Colonic mucosa (tissue), 4 donors: ENCODE measurements at places on chromosomes 11 and 22.

DNA sequence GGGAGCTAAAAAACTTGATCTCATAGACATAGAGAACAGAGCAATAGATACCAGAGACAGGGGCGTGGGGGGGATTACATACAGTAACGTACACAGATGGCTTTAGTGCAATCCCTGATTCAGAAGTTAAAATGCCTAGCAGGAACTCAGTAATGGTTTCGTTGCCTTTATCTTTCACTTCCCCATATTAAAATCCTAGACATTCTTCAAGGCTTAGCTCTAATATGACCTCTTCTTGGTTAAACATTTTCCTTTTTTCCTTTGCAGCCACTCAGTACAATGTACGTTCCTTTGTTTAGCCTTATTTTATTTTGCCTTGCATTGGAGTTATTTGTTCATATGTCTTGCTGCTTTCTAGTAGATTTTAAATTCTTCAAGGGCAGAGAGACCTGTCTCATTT, 104.9 kb downstream of the C11orf87 start:
- no peak for DNase-seq

DNA sequence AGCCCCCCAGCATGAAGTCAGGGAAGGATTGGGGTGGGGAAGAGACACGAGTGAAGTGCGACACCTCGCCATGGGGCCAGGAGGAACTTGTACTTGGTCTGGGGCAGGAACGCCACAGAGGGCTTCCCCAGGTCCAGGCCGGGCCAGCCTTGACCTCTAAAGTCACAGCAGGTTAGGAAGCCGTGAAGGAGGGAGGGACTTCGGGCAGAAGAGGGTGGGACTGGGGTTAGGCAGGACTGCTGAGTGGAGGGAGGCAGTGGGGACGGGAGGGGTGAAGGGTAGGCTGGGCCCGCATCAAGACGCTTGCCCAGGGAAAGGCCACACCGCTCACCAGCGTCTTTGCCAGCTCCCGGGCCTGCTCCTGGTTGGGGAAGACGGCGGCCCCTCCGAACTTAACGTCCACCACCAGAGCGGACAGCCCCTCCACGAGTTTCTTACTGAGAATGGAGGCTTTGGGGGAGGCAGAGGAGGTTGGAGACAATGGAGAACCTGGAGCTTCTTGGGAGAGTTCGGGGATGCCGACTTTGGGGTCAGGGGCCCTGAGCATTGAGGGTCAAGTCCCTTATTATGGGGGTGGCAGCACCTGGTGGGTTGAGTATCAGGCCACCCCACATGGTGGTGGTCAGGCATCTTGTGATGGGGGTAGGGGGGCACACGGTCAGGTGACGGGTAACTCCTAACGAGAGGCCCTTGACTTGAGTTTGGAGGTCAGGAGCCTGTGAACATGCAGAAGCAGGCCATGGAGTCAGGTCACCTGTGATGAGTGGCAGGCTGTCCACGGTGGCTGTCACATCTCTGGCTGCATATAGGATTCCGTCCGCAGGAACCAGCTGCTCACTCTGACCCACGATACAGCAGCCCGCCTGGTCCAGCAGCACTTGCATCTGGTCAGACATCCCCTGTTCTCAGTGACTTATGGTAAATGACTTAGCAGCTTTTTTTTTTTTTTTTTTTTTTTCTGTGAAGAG, 1.7 kb upstream of the SCO2 start:
- DNase-seq: peak; percentile 68

DNA sequence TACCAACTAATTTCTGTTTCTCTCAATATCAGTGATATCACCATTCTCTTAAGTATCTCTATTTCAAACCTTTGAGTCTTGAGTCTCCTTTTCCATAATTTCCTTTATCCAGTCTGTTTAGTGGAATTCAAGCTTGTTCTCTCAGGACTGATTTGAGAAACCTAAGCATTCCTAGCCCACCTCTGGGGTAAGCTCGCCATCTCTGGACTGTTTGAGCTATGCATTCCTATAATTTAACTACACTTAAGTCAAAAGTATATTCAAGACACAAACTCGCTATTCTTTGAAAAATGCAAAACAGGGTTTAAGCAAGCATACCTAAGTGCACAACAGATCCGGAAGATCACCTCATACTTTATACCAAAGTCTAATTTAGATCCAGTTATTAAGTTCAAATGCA, 2.1 kb upstream of the DLAT start:
- no peak for DNase-seq

DNA sequence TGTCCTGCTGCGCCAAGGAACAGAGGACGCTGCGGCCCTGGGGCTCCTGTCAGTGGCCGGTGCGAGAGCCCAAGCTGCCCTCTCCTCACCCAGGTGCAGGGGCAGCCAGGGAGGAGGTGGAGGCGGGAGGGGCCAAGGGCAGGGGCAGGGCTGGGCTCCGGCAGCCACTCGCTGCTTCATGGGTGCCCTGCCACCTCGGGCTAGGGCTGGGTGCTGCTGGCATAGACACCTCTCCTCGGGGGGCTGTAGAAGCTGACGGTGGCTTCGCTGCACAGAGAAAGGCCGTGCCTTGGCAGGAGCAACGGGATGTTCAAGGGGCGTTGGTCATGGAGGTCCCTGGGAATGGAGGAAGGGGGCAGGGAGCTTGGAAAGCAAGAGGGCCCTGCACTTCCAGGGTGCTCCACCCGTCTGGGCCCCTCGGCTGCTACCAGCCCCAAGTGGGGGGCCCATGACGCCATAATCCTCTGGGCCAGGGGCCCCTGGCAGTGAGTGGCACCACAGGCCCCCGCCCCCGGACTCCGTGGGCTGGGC, 1.6 kb upstream of the TBX1 start:
- no peak for DNase-seq

DNA sequence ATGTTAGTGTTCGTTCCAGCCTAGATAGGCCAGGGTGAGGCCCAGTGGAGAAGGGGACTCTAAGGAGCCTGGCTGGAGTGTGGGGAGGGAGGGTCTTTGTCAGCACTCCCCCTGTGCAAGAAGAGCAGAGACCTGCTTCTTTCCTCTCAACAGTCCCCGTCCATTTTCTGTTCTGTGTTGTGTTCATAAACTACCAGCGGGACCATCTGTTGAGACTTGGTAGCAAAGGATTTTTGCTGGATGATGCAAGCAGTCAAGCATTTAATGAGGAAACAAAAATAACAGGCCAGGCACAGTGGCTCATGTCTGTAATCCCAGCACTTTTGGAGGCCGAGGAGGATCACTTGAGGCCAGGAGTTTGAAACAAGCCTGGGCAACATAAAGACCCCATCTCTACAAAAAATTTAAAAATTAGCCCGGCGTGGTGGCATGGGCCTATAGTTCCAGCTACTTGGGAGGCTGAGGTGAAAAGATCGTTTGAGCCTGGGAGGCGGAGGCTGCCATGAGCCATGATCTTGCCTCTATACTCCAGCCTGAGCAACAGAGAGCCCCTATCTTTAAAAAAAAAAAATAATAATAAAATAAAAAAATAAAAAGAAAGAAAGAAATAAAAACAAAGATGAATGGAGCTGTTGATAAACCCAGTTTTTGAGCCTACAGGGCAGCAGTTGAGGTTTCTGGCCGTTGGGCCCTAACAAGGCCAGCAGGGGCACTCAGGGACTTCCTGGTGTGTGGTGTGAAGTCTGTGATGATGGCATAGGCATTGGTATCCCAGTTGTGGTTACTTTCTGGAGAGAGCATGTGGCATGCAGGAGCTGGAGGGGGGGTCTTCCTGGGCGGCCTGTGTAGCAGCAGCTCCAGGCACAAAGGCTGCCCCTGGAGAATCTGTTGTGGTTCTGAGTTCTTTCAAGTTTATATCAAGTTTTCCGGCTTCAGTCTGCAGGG, 1.7 kb upstream of the TXNRD2 start:
- no peak for DNase-seq

DNA sequence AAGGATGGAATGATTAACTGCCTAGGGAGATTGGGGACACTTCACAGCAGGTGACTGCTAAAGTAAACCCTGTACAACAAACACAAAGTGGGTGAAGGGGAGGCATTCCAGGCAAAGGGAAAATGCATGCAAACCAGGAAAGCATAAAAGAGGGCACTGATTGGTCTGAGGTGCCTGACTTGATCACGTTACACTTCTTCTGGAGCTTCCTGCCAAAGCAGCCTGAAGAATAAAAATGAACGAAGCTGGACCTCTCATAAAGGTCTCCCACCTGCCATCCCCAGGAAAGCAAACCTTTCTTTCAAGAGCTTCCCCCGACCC, 46.7 kb upstream of the SCUBE2 start:
- no peak for DNase-seq

GRCh38 chr22:23576681-23577080, 3.4 kb downstream of the IGLL1 start:
- no peak for DNase-seq
